CD4-positive, alpha-beta T cell treated with Interleukin-21 for 1 hour (primary cell): ENCODE measurements at places on chromosomes 5 and 9.

DNA sequence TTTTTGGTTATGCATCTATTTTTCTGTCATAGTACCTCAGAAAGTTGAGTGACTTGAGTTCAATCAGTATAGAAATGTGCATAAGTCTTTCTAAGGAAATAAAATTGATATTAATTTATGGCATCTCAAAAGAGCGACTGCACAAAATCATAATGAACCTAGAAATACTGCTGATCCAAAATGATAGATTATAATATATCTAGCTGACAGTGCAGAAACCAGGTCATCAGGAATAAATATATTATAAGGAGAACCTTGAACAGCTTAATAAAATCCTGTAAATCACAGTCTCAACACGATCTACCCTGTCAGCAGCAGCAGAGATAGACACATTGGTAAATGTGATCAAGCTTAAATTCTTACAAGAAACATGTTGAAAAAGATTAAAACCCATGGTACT, 1106.6 kb upstream of the CDH18 start:
- DNase-seq = no peak

DNA sequence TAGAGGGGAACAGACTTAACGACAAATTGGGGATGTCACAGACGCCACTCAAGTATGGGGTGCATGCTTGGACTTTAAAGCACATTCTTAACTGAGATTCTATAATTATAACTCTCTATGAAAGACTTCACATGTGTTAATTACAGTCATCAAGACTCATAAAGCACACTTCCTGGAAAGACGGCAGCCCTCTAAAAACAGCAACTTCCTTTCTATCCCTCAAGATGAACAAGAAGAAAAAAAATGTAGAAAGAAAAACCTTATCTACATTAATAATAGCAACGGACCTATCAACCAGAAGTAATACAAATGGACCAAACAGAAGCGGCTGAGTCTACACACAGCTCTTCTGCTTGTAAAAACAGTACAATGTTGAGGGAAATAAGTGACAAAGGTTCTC, 21.2 kb downstream of the GNAQ start:
- DNase-seq = no peak

GRCh38 chr5:154757814-154758406, 2.7 kb downstream of the LARP1 start:
- peak; percentile 43 for DNase-seq

DNA sequence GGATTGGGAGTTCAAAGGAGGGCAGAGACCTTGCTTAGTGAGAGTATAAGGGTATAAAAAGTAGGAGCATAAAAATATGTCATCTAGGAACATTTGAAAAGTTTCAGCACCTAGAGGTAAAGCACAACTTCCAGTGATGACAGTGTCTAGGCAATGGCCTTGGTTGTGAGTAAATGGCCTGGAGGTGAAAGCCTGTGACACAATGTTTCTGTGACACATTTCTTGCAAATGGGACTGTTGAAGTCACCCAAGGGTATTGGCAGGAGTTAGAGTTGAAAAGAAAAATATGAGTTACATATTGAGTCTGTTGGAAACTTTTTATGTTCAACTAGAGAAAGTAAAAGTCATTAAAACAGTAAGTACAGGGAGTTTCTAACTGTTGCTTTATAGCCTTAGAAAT, 14.8 kb downstream of the C5orf47 start:
- DNase-seq = no peak

GRCh38 chr9:21789541-21790037, 12.8 kb upstream of the MTAP start:
- DNase-seq = peak; percentile 82

DNA sequence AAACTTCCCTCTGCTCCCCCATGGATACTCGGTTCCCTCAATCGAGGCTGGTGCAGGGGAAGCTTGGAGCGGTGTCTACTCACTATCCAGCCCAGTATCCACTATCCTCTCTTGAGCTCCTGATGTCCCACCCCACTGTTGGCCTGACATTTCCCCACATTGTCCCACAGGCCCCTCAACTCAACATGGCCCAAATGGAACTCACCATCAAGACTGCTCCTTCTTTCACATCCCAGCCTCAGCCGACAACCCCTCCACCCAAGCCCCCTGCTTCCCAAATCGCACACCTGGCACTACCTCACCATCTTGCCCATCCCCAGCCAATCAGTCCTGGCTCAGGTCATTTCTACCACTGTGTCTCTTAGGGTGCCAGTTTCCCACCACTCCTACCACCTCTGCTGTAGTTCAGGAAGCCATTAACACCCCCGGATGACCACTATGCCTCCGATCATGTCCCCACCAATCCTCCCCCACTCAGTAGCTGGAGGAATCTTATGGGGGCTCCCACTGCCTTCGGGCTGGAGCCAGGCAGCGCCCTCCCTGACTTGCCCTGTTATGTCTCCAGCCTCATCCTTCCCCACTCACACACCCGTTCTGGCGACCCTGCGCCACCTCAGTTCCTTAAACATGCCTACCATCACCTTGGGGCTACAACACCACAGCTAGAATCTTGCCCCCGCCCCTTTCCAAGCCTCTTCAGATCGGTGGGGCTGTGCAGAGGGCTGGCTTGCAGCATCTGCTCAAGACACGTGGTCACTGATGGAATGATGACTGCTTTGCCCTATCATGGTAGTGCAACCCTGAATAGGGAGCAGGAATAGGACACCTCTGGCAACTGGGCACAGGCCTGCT, 273.6 kb downstream of the FSTL4 start:
- DNase-seq = no peak

- no peak for DNase-seq
Observed at GRCh38 chr5:173304591-173304988, 23.6 kb downstream of the STC2 start.

GRCh38 chr9:133160742-133161546, 2.8 kb downstream of the GBGT1 start:
- DNase-seq = peak; percentile 55

- no peak for DNase-seq
Observed at GRCh38 chr5:149931992-149932436, 12.6 kb downstream of the PDE6A start.

GRCh38 chr5:141816598-141817399, 61.4 kb downstream of the PCDH1 start:
- DNase-seq = no peak

DNA sequence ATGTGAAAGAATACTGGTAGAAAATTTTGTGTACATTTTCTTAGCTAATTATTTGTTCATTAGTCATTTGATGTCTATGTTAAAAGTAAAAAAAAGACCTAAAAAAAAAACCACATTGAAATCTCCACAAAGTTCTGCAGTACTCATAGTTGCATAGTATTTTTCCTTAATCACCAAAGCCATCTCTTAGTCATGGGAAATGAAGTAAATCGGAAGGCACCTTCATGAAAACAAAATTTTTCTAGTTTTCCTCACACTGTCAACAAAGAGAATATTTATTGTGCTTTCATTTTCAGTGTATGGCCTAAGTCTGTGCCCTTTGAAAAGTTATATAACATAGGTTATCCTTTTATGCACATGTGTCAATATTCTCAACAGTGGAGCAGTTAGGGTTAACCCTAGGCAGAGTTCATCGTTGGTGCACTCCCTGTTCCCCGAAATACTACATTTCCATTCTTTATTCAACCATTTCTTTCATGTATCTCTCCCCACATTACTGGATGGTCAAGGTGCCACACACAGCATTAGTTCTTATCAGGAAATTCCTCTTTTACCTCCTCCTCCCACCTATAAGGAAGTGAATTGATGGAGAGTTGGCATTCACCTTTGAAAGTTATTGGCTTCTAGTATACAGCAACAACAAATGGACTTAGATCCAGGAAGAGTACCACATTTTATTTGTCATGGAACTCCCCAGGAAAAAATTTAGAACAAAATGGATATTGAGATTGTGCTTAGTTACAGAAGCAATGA, 93.1 kb downstream of the NUDT12 start:
- DNase-seq = no peak

GRCh38 chr9:89525446-89526374, 27.8 kb upstream of the SEMA4D start:
- DNase-seq = no peak

DNA sequence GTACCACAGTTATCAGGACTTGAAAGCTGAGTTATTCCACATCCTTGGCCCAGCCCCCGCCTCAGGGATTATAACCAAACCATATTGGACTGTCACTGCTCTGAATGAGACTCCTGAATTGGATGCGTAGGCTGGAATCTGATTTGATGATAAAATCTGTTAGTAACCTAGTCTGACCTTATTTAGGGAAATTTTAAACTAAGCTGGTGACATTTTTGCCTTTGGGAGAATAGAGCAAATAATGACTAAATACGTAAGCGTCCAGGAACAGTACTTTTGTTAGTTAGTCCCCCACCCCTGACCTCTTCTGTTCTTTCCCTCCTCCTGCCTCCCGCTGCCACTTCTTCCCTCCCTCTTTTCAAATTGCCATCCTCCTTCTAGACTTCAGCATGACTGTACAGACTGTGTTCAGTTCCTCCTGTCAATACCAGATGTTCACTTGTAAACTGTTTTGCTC, 92.6 kb downstream of the TLE4 start:
- DNase-seq = no peak

- DNase-seq = no peak
Observed at GRCh38 chr5:154755361-154756008, at the start of gene LARP1. Gene LARP1, plus strand, starts transcription at chr5:154755377. Its CDS starts 381 bp downstream, at chr5:154755758.

DNA sequence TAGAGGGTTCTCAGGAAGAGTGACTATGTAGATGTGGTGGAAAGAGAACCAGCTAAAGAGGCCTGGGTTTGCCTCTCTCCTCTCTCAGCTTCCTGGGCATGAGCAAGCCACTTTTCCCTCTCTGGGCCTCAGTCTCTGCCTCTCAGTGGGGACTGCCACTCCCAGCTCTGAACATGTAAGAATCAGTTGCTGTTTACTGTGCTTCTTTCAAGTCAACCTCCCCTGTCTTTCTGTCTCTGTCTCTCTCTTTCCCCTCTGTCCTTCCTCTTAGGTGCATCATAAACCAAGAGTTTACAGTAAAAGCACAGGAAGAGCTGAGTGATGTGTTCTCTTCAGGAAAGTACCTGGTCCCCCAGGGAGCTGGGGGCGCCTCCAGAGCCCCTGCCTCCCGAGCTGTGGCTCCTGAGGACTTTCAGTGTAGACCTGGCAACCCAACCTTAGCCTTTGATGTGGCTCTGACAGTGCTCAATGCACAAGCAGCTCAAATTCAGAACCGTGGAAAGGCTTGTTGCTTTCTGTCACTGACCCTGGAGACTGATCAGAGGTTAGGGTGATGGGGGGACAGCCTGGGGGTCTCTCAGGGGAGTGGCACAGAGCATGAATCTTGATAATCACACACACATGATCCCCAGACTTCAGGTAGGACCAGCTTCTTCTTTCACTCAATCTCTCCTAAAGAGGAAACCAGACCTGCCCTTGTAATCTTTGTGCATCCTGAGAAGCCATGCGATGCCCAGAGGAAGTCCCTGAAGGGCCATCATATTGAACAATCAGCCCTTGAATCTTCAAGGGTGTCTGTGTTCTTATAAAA, 59.4 kb upstream of the TNFSF8 start:
- DNase-seq = peak; percentile 54

GRCh38 chr9:84228130-84228720, 112.3 kb downstream of the SLC28A3 start:
- DNase-seq = no peak

GRCh38 chr5:66273121-66273520, 129.0 kb downstream of the SREK1 start:
- no peak for DNase-seq

GRCh38 chr5:156479849-156480248, 152.9 kb downstream of the SGCD start:
- DNase-seq = no peak

GRCh38 chr5:116614603-116614920, 39.9 kb upstream of the SEMA6A start:
- no peak for DNase-seq

DNA sequence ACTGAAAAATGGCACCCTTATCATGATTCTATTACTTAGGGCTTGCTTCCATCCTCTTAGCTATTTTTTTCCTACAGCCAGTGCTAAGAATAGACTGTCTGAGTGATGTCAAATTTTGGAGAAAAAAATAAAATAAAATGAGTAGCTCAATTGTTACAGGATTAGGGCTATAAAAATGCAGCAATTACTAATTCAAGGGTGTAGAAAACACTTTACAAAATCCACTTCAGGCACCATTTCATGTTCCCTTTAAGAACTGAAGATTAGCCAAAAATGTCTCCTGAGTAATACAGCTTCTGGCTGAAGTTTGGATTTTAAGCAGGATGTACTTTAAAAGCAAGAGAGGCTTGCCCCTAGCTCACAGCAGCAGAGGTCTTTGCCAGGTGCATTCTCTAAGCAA, 240.5 kb upstream of the IRX1 start:
- no peak for DNase-seq

- no peak for DNase-seq
Observed at GRCh38 chr5:57718155-57718554, 235.5 kb upstream of the ACTBL2 start.

GRCh38 chr9:89553451-89554010, 51.3 kb upstream of the GADD45G start:
- no peak for DNase-seq

GRCh38 chr9:78620303-78620702, 323.4 kb downstream of the PSAT1 start:
- DNase-seq = no peak

- no peak for DNase-seq
Observed at GRCh38 chr5:145072889-145073288, 762.3 kb downstream of the PRELID2 start.

DNA sequence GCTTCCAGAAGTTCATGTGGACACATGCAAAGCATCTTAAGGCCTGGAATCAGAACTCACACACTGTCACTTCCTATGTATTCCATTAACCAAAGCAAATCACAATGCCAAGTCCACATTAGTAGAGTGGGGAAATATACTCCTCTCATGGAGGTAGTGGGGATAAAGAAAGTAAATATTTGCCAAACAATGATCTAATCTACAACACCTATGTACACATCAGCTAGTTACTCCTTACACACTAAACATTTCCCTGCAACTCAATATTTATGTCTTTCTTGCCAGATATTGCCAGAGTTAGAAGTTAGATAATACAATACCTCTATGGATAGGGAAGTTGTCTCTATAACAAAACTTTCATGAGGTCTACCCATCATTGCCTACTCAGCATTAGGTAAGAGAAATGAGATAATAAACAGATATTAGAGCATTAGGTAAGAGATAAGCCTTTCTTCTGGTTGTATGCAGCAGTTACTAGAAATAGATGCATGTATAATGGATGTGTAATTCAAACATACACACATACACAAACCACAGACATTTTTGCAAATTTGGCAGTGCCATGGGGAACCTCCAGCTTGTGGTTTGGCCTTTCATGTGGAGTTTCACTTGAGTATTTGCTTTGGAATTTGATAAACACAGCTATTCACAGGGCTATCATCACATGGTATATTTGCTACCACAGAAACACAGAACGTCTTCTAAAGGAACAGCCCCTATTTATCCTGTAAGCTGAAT, 196.5 kb downstream of the TLE1 start:
- no peak for DNase-seq

DNA sequence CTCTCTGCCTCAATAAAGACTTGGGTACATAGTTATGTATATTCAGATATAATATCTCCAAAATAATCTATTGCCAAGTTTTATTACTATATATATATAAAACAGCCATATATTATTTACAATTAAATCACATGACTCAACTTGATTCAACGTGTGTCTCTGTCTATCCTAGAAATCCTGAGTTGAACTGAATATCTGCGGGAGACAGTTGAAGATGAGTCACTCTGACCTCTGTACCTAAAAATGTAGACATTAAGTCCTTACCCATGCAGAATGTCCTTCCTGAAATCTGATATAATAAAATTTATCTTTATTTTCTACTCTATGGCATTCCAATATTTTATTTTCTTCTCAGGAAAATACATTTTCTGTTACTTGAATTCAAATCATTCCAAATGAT, 218.2 kb upstream of the PRDM9 start:
- no peak for DNase-seq

- no peak for DNase-seq
Observed at GRCh38 chr5:42522783-42523182, 99.5 kb downstream of the GHR start.
